ENCODE measurements at places on chromosomes 6 and 20.

- no peak for DNase-seq
Measured at GRCh38 chr20:8393381-8393780, 261.3 kb downstream of the PLCB1 start.

- no peak for DNase-seq
Measured at GRCh38 chr6:132227904-132228303, 173.4 kb downstream of the MOXD1 start.

- no peak for DNase-seq
Measured at GRCh38 chr6:11494786-11495564, 42.6 kb upstream of the TMEM170B start.

- DNase-seq: no peak
Measured at GRCh38 chr6:105622226-105622625, 219.3 kb upstream of the PREP start.

GRCh38 chr6:4382362-4382853 lies 247.0 kb upstream of the ECI2 start:
- DNase-seq: no peak

GRCh38 chr20:11255860-11256259 lies 582.1 kb upstream of the JAG1 start:
- DNase-seq: no peak

DNA sequence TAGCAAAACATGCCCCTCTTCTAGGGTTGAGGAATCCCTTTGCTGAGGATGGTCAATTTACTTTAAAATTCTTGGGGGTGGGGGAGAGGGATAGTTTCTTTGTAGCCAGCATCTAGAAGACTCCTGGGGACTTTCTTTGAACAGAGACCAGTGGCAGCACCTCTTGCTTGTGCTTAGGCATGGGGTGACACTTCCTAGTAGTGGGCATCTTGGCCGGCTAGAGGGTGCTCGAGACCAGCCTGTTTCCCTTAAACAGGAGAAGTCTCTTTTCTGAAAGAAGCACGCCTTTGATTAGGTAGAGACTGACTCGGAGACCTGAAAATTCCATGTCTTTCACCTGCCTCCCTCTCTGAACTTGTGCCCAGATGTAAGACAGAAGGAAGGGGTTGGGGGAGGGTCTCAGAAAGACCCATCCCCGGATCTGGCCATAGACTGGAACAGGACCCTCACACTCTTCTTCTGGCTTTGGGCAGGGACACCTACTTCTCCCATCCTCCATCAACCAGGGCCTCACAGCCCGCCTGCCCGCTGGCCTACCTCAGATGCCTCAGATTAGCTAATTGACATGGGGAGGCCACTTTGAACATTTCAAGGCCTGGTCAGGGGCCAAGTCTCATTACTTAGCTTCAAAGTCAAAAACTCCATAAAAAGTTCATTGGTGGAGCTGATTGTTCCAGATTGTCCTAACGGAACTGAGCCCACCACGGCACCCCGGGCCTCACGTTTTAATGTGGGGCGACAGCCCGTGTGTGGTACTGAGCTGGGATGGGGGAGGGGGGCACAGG lies 172.2 kb downstream of the CDC5L start:
- no peak for DNase-seq
